ENCODE measurements at places on chromosomes 5 and 9.

- DNase-seq = no peak
These were observed 1.0 kb downstream of the GLDC start for GRCh38 chr9:6644346-6645104.

- no peak for DNase-seq
These were observed 355.7 kb downstream of the ARHGEF28 start for GRCh38 chr5:73981704-73982103.

DNA sequence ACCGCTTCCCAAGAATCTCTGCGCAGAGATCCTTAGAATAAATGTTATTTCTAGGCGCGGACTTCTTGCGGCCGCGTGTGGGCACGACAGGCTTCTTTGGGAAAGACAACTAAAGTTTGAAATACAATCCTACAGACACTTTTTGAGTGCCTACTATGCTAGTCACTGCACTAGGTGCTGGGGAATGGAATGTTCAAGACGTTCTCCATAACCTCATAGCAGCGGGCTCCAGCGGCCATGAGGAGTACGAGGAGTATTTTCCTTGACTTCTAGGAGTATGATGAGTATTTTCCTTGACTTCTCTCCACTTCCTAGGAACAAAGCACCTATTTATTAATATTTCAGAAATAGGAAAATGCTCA lies 636 bp upstream of the PWWP2A start:
- DNase-seq = no peak

DNA sequence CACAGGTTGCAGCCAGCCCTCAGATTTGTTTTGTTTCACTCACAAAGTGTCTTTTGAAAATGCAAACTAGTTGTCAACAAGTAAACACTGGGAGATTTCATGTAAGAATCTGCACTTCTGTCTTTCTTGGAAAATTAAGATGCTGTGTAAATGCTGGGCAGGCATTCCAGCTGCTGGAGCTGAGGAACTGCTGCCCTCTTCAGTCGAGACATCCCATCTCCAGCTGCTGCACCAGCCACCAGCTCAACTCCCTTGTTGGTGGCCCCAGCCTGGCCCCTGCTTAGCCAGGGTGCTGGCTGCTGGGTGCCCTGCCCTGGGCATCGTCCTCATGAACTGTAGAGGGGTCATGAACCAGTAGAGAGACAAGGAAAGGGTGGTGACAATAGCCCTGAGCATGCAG lies 33.1 kb upstream of the AFAP1L1 start:
- no peak for DNase-seq

DNA sequence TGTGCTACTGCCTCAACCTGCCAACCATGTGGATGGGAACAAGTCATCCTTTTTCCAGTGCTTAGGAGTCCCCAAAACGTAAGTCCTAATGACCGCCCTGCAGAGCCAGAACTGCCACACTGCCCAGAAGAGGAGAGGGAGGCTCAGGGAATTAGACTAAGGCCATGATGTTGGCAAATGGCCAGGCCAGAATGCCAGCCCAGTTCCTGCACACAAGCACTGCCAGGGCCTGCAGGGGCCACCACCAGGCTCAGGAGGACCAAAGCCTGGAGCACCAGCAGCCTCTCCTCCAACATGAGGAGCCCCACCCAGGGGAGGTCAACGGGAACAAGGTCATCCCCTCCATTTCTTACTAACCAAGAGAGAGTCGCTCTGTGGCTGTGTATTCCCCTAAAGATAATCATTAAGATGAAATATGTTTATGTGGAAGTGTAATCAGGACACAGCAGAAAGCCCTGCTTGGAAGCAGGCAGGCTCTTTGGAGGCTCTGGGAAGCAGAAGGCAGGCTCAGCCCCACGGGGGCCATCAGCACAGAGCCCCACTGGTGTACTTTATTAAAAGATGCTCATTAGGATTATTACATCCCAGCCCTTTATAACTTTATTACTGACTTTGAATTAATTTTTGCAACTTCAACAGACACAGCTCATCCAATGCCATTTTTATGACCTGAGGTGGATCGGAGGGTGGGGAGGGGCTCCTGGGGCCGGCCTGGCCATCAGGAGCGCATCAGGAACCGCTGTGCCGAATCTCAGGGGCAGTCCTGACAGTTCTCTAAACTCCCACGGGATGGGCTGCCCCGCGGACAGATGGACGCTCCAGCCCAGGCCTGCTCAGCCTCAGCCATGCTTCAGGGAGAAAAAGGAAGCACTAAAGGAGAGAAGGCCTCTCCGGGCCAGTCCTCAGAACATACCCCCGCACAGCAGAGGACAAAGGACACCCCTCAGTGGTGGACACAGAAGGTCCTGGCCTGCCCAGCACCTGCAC lies 127.0 kb downstream of the ADAMTS2 start:
- DNase-seq = no peak

- no peak for DNase-seq
These were observed 100.6 kb downstream of the HACD4 start for GRCh38 chr9:20930836-20931235.

GRCh38 chr5:133048993-133049725 lies 2.7 kb upstream of the HSPA4 start:
- DNase-seq = no peak

GRCh38 chr5:80866371-80866770 lies 93.8 kb upstream of the RASGRF2 start:
- no peak for DNase-seq

DNA sequence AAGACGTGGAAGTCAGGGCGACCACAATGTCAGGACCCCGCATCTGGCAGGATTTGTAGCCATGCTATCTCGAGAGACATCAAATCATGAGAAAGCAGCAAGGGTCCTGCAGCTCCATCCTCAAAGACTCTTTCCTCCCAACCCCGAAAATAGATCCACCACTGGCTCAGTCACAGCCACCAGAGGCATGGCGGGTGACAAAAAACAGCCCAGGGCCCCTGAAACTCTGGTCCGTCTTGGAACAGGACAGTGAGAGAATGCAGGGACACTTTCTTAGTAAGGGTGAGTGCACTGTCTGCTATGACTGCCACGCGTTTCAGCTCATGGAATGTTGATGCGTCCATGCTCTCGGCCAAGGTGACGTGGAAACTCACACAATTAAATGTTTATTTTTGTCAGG lies 220.9 kb downstream of the IRX2 start:
- DNase-seq = no peak

- DNase-seq = no peak
These were observed 2.0 kb upstream of the CCL27 start for GRCh38 chr9:34664281-34665066.

GRCh38 chr5:150593593-150593992 lies 46.9 kb upstream of the SYNPO start:
- no peak for DNase-seq

DNA sequence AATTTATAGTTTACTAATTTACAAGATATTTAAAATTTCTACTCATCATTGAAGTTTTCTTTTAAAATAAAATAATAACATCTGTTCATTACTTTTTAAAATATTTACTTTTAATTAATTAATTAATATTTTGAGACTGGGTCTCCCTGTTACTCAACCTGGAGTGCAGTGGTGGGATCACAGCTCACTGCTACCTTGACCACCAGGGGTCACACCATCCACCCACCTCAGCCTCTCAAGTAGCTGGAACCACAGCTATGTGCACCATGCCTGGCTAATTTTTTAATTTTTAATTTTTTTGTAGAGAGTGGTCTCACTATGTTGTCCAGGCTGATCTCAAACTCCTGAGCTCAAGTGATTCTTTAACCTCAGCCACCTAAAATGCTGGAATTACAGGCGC lies 1013.6 kb downstream of the CDH9 start:
- DNase-seq = no peak

- no peak for DNase-seq
These were observed 13.6 kb upstream of the ERMP1 start for GRCh38 chr9:5846501-5846921.

DNA sequence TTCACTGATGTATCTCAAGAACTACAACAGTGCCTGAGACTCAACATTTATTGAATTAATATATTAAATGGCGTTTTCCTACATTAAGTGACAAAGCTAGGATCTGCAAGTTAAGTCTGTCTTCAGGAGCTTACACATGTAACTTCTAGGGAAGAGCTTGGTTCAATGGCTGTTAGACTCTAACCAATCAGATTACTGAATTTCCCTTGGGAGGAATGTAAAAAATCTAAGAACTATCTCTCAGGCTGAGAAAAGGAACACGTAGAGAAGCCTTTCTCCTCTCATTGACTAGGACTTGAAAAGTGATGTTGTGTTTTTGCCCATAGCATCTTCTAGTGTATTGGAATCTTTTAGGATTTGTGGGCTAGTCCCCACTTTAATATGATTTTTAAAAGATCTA lies 53.6 kb downstream of the CCNH start:
- DNase-seq = no peak

DNA sequence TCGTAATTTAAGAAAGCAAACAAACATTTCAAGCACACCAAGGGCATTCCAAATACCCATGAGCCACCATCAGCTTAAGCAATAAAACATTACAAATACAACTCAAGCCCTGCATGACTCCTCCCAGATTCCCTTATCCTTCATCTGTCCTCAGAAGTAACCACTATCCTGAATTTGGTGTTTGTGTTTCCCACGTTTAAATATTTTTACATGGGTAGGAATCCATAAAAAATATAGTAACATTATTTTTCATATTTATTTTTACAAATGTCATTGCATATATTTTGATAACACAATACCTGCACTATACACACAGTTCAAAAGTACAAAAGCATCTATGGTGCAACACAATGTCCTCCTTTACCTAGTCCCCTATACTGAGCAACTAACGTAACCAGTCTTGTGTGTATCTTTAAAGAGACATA lies 6.4 kb downstream of the PRKAA1 start:
- no peak for DNase-seq
